SHP77 (cell line): ENCODE measurements at places on chromosomes 2 and 18.

DNA sequence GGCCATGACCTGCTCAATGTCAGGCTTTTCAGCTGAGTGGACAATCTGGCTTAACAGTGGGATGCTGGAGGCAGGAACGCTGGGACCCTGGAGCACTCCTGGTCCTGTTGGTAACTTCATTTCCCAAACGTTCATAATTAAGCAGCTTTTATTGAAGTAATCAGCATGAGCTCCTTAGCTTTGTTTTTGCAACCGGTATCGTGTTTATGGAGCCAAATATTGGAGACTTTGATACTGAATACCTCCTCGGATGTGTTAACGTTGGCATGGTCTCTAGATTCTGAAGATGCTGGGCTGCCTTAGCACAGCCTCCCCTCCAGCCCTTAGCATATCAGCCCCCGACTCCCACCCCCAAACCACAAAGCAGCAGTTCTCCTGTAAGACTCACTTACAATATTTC lies 60.7 kb downstream of the OSR1 start:
- DNase-seq: no peak

- no peak for DNase-seq
These were observed 10.3 kb upstream of the KYNU start for GRCh38 chr2:142867136-142867535.

- peak; percentile 43 for DNase-seq
These were observed 684 bp upstream of the ZCCHC2 start for GRCh38 chr18:62522178-62522503.

- DNase-seq: no peak
These were observed 21.9 kb upstream of the NCK2 start for GRCh38 chr2:105722726-105723297.

DNA sequence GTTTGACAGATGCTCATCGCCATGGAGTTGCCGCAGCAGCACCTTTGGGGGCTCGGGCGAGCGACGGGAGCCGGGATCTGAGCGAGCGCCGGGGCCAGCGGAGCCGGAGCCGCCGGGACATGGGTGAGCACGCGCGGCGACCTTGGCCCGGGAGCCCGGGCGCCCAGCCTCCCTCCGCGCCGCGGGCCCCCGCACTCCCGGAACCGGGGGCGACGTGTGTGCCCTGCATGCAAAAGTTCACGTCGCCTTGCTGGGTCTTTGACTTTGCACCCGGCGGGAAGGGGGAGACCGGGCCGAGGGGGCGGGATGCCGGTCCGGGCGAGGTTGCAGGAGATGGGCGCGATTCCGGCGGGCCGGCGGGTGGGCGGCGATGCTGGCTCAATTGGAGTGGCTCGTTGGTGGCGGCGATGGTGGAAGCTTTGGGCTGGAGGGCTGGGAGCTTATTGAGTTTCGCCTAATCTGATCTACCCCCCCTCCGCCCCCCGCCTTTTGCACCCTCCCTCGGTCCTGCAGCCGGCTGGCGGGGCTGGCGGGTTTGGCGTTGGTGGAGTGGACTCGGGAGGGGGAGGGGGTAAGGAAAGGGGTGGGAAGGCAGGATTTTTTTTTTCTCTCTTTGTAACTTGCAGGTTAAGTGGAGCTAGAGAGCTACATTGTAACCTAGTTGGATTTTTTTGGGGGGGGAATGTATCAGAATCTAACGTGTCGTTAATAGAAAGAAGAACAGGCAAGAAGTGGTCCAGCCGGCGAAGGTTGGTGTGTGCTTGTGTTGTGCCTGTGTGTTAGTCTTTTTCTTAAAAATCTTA lies at the start of gene SETBP1:
Gene SETBP1, plus strand, starts transcription at position 616 of the 803 bp plus-strand sequence. CDS start 20,459 bp downstream, outside the sequence.
- peak; percentile 53 for DNase-seq

GRCh38 chr2:114769110-114769509 lies 326.7 kb downstream of the DPP10 start:
- no peak for DNase-seq

GRCh38 chr2:46737577-46737976 lies 178.0 kb downstream of the MCFD2 start:
- DNase-seq: no peak

DNA sequence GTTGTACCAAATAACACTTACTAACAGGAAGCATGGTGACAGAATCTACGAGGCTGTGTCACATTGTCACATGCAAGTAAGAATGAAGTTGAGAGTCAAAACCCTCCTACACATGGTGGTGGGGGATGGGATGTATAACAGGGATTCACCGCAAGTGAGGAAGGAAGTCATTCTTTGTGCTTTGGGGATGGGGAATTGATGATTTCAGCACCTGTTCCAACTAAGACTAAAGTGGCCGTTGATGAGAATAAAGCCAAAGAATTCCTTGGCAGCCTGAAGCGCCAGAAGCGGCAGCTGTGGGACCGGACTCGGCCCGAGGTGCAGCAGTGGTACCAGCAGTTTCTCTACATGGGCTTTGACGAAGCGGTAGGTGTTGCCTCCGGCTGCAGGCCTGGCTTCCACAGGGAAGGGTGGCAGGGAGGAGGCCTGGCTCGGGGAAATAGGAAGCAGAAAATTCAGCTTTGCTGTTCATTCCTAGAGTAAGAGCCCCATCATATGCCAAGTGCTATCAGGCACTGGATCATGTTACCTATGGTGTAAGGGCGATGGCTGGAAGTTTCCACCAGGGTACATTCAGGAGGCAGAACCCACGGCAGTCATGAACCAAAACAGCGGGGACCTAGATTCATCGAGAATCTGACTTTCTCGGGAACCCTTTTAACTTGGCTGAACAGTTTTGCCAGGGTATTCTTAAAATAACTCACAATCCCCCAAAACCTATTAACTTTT lies 120.3 kb downstream of the UXS1 start:
- DNase-seq: no peak

GRCh38 chr2:225454412-225454811 lies 54.9 kb downstream of the NYAP2 start:
- no peak for DNase-seq

- DNase-seq: no peak
These were observed 438.8 kb upstream of the CDH20 start for GRCh38 chr18:60894254-60894945.

DNA sequence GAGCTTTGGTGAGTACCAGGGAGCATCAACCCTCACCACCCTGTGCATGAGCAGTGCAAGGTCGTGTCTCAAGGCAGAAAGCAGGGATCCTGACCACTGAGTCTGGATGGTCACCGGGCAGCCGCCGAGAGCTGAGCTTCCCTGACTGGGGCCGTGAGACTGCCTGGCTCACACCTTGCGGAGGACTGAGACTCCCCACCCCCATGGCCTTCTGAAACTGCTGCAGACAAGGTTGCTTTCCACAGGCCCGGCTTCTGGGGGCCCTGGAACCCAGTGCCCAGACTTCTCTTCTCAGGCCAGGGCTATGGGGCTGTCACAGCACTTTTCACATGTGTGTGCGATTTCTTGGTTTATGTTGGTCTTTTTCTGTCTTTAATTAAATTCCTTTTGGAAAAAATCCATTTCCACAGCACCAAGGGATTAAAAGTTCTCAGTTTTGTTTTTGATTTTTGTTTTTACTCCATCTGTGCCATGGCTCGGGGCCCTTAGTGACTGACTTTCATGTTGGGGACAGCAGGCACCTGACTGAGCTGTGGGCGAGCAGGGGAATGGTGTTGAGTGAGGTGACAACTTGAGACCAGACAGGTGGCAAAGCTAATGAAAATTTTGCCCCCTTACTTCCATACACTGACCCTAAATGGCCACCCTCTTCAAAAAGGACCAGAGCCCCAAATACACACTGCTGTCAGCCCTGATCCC lies 297.9 kb downstream of the CYP26B1 start:
- no peak for DNase-seq

DNA sequence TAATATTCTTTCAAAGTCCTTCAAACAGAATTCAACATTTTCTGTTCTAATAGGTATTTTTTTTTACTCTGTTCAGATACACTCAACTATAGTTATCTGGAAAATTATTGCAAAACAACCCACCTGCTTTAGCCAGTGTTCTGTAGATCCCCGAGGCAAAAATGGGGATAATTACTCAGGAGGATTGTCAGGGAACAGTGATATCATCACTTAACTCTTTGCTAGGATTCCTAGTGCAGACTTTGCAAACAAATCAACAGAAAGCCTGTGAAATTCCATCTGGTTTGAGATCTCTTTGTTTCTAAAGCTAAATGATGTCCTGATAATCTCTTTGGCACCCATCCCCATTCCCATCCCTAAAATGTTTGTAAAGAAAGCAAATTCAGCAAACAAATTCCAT lies 413.6 kb upstream of the MEIS1 start:
- DNase-seq: no peak

GRCh38 chr2:145226901-145227300 lies 707.0 kb upstream of the ZEB2 start:
- DNase-seq: no peak

- DNase-seq: no peak
These were observed 687 bp downstream of the CTDP1 start for GRCh38 chr18:79680100-79680879.

- no peak for DNase-seq
These were observed 65.9 kb upstream of the AFF3 start for GRCh38 chr2:100208141-100208770.

- no peak for DNase-seq
These were observed 12.9 kb upstream of the GAL3ST2 start for GRCh38 chr2:241763551-241764274.

DNA sequence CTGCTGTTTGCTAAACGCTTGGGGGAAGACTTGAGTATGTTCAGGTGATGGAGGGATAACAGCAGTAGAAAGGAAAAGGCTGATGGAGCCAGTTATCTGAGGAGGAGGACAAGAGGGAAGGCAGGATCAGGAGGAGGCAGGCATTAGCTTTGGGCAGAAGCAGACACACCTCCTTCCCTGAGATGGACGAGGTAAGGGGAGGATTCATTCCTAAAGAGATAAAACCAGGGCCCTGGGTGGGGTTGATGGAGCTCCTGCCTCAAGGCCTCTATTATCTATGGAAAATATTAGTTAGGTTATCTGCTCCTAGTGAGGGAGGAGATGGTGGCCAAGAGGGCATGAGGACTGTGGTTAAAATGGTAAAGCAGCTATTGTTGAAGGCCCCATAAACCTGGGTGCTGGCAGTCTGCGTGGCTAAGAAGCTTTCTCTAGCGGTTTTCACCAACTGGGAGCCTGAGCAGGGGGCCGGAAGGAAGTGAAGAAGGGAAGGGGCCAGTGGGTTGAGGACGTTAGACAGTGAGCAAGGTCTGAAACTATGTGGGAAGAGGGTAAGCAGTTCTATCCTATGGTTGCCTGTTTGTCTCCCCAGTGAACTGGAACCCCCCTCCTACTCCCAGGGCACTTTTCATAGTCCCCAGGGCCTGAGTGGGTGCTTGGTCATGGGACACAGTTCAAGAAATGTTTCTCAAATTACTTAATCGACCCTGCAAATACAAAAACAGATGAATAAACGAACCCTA lies 56.6 kb upstream of the HK2 start:
- no peak for DNase-seq

DNA sequence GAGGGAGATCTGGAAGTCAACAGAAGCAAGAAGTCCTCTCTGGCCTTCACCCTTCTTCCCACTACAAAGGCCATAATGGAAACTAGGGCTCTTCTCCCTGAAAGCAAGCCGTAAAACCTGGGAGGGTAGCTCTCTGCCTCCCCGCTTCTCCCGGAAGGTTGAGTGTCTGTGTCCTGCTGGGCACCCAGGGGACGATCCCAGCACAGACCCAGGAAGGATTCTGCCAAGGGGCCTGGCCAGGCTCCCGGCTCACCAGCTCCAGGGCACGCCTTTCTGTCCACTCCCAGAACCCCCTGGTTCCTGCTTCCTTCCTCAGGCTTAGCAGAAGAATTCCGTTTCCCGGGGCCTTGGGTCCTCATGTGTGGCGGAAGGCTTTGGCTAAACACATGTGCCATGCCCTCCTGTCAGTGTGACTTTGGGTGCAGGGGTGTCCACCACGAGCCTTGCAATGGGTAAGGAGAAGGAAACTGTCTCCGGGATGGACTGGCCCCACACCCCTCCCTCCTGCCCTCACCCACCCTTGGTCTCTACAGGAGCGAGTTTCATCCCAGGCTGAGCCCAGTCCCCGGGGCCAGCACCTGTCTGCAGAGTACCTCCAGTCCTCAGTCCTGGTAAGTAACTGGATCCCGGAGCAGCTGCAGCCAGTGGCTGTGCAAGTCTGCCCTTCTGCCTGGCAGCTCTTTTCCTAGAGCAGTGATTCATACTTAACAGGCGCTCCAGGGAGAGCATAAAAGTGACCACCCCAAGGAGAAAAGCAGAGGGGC lies 135.8 kb downstream of the TPO start:
- peak; percentile 57 for DNase-seq

DNA sequence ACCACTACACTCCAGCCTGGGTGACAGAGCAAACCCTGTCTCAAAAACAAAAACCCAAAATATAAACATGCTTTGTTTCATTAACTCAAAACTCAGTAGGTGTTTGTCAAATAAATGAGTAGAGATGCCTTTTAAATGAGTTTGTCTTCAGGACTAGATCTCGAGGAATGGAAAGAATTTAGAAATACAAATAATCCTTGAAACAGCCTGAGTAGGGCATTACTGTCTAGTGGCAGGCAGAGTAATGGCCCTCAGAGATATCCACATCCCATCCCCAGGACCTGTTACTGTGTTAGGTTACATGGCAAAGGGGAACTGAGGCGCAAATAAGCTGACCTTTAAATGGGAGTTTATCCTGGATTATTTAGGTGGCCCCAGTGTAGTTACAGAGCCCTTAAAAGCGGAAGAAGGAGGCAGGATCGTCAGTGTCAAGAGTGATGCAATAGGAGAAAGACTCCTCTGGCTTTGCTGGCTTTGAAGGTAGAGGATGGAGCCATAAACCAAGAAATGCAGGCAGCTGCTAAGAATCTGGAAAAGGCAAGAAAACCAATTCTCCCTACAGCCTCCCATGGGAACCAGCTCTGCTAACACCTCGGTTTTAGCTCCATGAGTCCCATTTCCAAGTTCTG lies 63.0 kb downstream of the CABLES1 start:
- no peak for DNase-seq

DNA sequence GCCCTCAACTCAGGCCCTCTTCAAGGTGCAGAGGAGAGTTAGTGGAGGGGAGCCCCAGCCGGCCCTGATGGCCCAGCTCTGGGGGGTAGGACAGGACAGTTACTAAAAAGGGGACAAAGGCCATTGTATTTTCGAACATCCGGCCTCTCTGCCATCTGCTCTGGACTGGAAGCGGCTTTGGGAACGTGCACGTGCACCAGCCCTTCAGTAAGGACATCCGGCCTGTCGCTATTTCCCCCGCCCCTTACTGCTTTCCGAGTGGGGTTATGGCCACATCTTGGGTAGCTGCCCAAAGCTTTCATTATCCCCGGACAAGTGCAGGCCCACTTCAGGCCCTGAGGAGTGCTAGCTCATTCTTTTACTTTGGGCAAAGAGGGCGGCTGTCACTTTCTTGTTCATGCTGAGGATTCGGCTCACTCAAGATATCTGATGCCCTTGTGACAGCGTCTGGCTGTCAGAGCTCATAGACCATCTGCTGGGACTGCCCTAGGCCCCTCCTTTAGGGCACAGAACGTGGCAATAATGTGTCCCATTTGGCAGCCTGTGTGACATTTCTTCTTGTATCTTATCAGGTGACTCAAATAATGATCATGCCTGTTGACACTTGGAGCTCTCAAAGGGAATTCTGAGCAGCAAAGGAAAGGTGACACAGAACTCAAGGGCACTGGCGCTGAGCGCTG lies 17.5 kb downstream of the SLC4A3 start:
- peak; percentile 56 for DNase-seq

DNA sequence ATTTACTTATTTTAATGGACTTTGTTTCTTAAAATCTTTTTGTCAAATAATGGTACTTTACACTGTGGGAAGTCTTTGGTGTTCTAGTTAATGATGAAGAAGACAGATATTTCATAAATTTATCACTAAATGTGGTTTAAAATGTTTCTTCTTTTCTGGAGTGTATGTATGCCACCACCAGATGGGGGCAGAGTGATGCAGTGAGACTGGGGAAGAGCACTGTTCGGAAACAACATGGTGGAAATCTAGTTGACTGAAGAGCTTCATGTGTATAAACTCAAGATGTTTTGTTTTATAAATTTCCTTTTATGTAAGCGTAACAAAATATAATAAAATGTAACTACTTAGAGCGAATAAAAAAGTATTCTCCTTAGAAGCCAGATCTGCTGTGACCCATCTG lies 195.1 kb downstream of the KCNE4 start:
- DNase-seq: peak; percentile 4
